Stimulated activated CD8-positive, alpha-beta memory T cell treated with anti-CD3 and anti-CD28 coated beads, Interleukin-2, amount 100 ng/mL, for 1 hour (primary cell): ENCODE measurements at places on chromosomes 13 and 19.

GRCh38 chr19:6671960-6672359, 2.0 kb upstream of the TNFSF14 start:
- no peak for DNase-seq

DNA sequence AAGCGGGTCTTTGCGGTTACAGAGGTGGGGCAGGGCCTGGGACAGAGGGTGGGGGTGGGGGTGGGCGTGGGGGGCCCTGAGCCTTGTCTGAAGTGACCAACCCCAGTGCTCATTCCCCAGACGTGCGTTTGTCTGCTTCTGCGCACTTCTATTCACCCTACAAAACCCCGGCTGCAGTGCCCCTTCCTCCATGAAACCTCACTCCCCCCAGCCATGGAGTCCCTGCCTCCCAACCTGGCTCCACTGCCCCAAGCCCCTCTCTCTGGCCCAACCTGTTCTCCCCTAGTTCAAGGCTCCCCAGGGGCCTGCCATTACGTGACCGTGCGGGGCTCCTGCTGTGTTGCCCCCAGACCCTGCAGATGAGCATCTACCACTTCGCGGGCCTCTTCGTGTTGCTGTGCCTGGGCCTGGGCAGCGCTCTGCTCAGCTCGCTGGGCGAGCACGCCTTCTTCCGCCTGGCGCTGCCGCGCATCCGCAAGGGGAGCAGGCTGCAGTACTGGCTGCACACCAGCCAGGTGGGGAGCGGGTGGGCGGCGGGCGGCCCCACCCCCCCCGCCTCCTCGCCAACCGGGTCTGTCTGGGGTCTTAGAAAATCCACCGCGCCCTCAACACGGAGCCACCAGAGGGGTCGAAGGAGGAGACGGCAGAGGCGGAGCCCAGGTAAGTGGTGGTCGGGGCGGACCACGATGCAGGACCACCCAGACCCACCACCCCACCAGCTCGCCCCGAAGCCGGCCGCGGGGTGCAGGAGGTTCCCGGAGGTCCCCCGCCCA, 8.2 kb downstream of the GRIN3B start:
- DNase-seq: no peak

DNA sequence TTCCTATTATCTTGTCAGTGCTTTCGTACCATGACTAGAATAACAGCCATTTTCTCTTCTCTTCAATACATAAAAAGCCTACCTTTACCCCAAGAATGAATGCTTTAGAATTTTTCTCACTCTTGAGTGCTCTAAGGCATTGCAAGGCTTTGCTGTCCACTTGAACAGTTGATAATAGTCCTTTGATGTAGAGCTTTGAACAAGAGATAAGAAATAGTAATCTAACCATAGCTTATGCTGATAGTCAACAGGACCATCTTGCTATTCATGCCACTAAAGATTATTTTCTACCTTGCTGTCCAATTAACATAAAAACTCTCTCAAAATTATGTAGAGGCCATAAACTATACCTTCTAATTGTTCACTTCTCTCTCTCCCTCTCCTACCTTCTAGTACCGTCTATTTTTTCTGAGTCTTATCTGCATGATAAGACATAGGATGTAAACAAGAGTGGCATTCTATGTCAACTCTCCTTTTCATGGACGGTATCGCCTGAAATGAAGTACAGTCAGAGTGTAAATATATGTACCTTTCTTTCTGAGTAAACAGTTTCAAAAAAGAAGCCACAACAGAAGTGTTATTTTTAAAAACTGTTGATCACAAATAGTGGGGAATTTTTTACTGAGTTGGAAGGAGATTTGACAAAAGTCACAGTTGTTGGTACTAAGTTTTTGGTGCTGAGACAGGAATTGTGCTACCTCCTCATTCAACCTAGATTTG, 297.9 kb downstream of the NDFIP2 start:
- DNase-seq: no peak

- DNase-seq: no peak
These were observed 19.9 kb downstream of the PPP5C start for GRCh38 chr19:46366620-46367292.

- DNase-seq: no peak
These were observed 30.1 kb downstream of the TMEM255B start for GRCh38 chr13:113789167-113789566.

DNA sequence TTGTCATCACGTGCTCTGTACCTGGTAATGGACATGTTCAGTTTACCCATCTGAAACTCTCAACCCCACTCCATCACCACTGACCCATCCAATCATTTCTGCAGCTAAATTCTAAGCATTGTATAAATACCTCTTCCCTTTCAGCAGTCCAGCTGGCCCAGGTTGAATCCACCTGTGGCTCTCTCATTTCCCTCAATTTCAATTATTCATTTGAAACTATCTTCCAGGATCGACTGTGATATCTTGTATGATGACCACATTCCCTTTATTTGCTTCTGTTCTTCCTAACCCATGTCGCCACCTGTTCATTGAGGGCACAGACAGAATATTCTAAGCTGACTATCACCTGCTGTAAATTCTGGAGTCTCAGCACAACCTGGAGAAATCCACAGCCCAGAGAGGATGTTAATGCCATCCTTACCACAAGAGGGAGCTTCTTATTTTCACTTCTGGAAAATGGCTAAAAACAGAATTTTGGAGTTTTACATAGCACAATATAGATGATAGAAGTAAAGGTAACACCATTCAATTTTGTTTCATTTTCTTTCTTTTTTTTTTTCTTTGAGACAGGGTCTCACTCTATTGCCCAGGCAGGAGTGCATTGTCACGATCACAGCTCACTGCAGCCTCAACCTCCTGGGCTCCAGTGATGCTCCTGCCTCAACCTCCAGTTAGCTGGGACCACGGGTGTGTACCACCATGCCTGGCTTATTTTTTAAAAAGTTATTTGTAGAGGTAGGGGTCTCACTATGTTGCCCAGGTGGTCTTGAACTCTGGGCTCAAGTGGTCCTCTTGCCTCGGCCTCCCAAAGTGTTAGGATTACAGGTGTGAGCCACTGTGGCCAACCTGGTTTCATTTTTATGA, 38.6 kb downstream of the ZNF823 start:
- DNase-seq: no peak

DNA sequence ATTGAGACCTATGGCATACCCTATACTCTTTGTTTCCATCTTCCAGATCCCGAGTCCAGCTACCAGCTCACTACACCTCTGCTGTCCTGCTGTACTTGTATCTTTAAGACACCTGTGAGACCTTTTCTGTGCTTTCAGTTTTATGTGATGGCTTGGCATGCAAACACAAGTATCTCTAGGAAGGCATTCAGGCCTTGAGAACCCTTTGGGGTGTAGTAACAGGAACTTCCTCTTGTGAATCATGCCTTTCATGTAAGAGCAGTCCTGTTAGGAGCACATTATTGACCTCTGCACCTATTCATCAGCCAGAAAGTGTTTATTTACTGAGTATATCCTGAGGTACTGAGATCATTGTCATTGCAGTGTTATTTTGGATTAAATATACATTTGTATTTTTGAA, 87.0 kb upstream of the HTR2A start:
- DNase-seq: no peak

DNA sequence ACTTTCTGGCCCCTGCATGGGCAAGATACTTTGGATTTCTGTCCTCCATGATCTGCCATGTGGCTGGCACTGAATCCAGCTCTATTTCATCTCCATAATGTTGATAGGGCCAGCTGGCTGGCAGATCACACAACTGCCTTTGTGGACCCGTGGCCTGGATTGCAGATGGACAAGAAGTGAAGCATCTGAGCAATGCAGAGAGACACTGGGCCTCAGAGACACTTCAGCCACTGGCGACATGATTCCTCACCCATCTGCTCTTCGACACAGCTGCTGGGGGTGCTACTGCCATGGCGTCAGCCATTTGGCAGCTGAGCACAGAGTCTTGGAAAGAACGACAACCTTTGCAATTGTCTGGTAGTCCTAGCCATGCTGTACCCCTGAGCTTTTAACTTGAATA, 79.5 kb upstream of the MYO16 start:
- DNase-seq: no peak

DNA sequence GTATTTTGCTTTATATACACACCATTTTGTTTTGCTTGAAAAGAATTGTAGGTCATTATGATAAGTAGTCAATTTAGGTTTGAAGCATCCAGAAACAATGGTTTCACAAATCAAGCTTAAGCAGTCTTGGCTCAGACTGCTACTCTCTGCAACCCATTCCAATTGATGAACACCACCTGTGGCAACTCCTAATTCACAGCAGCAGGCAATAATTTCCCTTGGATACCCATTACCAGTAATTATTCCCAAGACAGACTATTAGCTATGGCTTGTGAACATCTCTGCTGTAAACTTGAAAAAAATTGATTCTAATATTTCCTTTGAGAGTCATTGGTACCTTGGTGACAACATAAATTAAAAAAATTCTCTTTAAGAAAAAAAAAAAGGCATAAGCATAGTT, 299.3 kb upstream of the SLITRK6 start:
- DNase-seq: no peak

GRCh38 chr13:87906411-87906810, 235.2 kb downstream of the SLITRK5 start:
- DNase-seq: no peak

DNA sequence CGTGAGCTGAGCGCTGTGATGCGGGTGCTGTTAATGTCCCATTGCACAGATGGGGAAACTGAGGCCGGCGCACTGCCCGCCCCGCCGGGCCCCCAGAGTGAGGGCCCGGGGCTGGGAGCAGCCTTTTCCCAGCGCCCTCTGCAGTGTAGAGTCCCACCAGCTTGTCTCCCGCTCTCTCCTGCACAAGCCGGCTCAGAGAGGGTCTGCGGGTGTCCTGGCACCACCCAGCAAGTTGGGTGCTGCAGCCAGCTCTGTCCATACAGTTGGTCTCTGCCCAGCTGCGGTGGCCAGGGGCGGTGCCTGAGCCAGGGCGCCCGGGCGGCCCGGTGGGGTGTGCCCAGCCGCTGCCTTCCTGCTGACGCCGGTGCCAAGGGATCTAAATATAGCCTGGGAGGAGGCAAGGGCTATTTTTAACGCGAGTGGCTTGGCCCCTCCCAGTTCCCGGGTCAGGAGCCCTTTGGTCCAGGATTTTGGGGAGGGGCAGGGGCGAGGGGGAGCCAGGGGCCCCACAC, 19.3 kb downstream of the GADD45B start:
- DNase-seq: no peak

GRCh38 chr19:17264641-17264979, at the start of gene USHBP1:
TSS of gene USHBP1 (minus strand) at chr19:17264745. CDS start at chr19:17264299, 446 bp downstream.
- no peak for DNase-seq

DNA sequence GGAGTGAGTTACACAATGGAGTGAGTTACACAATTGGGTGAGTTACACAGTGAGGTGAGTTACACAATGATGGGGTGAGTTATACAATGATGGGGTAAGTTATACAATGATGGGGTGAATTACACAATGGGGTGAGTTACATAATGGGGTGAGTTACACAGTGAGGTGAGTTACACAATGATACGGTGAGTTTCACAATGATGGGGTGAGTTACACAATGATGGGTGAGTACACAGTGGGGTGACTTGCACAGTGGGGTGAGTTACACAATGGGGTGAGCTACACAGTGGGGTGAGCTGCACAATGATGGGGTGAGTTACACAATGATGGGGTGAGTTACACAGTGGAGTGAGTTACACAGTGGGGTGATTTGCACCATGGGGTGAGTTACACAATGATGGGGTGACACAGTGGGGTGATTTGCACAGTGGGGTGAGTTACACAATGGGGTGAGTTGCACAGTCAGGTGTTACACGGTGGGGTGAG, 52.5 kb upstream of the GAS6 start:
- DNase-seq: no peak

- DNase-seq: no peak
These were observed 42.2 kb downstream of the BRD4 start for GRCh38 chr19:15290166-15290565.

DNA sequence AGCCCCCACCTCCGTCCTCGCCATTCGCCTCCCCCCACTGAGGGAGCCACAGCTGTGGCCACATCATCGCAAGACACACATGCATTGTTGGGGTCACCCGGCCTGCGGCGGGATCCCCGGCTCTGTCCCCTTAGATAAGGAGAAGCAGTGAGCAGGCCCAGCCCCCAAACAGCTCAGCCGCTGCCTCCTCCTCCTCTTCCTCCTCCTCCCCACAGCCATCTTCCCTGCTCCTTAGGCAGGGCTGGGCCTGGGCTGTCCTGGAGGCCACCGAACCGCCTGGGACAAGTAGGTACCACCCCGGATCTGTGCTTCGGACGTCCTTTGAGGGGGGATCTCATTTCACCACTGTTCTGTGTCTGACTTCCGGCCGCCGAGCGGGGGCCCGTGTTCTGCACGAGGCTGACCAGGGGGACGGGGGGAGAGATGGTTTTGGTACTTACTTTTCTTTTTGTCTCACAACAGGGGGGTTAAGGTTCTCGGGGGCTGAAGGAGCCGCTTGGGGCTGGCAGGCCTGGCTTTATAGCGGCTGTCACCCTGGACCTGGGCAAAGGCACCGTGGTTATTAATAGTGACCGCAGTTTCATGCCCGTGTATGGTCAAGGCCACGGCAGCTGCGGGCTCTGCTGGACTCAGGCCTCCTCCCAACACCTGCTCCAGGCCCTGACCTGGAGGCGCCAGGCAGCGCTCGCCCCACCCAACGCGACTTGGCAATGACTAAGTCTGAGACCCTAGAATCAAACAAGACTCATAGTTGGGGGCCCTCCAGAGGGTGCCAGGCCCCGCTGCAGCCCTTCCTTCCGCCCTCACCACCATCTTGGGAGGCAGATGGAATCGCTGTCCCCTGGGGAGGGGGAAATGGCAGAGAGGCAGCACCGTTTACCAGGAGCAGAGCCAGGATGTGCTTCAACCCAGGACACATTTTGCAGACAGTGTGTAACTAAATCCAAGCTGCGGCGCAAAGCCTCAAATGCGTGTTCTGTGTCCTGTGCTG, 18.3 kb downstream of the NMRK2 start:
- no peak for DNase-seq

DNA sequence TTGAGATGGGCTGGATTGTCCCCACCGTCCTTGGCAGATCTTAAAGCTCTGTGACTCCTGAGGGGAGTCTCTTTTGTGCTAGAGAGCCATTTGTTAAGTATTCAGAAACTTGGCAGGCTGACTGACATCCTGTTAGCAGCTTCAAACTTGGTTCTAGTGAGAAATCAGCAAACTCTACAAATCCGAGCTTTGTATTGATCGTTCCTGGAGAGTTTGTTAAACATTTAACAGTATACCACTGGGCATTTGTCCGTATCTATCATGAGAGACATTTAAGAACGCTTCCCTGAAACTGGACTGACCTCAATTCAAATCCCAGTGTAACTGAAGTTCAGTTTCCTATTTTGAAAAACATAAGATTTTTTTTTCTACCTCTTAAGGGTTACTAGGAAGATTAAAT, 3.1 kb downstream of the ATP12A start:
- DNase-seq: no peak
